Smooth muscle cell of the brain vasculature (primary cell): ENCODE measurements at places on chromosomes 11 and 22.
A peak's percentile ranks its signal among the peaks of the same experiment; 100 is the strongest.

- no peak for DNase-seq
These were observed 1078.0 kb downstream of the NTM start for GRCh38 chr11:132448334-132448995.

DNA sequence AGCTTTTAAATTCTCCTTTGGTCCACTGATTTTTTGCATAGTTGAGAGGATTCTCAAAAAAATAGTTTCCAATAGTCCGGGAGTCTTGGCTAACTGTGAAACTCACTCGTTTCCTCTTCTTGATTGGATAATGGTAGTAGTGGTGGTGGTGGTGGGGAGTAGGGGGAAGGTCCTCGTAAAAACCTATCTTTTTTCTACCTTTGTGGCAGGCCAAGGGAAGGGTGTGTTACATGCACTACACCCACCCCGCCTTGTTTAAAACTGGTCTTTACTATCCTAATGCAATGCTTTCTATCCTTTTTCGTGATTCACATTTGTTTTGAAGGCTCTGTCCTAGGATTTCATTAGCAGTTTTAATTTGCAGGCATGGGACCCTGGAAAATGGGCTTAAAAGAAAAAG lies 4.8 kb downstream of the TEAD1 start:
- DNase-seq = no peak

GRCh38 chr22:24516301-24516737 lies 21.2 kb downstream of the UPB1 start:
- DNase-seq = peak; percentile 60

DNA sequence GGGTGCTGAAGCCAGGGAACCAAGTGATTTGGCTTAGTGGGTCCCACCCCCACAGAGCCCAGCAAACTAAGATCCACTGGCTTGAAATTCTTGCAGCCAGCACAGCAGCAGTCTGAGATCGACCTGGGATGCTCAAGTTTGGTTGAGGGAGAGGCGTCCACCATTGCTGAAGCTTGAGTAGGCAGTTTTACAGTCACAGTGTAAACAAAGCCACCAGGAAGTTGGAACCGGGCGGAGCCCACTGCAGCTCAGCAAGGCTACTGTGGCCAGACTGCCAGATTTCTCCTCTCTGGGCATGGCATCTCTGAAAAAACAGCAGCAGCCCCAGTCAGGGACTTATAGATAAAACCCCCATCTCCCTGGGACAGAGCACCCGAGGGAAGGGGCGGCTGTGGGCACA lies 424.1 kb upstream of the TENM4 start:
- no peak for DNase-seq

DNA sequence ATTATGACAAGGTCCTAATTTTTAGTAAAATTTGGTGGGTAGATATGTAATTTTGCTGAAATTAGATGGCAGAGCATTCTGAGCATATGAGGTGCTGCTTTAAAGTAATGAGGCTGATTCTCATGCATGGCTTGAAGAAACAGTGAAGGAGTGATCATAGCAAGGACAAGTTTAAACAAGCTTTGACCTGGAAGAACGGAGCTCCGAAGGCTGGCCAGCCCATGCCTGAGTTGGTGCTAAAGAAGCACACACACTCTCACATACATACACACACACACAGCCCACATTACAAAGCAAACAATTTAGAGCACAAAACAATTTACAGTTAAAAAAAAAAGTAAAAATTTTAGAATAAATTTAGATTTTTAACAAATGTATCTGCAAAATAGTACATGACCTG lies 150.7 kb downstream of the DCDC1 start:
- DNase-seq = no peak

DNA sequence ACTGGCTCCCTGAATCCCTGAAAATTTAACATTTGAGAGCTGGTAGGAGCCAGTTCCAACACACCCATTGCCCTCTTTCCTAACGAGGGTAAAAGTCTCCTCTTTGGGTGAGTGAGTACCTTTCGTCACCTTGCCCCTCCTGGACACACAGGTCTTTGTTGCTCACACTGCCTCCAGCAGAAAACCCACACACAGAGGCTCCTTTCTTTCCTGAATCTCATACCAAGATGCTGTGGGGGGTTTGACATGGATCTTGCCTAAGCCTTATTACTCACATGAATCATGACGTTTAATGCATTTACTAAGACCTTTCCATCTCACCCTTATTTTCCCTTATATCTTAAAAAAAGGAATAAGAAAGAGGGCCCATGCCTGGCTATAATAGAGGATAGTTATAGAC lies 53.0 kb downstream of the PARVA start:
- DNase-seq = no peak

GRCh38 chr11:34938611-34939010 lies 22.2 kb downstream of the PDHX start:
- DNase-seq = no peak

DNA sequence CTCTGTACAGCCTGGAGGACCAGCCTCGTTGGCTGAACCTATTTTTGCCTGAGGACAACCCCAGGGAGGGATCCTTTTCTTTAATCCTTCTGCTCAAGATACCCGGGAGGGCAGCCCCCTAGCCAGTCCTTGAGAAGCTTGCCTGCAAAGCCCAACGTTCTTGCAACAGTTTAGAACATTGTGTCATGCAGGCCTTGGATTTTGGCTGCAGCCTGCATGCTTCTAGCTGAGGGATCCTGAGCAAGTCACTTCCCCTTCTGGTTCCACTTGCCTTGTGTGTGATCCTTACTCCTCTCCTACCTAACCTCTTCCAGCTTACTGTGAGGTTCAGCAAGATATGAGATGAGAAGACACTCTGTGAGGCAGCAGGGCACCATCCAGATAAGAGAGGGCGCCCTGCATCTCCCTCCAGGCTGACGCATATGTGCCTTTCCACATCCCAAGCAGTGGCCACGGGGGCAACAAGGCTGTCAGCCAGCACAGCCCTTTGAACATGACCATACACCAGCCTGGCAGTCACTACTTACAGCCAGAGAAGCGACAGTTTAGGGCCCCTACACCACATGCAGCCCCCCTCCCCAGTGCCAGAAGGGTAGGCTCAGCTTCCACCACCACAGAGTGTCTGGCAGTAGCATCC lies 76.1 kb downstream of the C11orf58 start:
- DNase-seq = no peak

DNA sequence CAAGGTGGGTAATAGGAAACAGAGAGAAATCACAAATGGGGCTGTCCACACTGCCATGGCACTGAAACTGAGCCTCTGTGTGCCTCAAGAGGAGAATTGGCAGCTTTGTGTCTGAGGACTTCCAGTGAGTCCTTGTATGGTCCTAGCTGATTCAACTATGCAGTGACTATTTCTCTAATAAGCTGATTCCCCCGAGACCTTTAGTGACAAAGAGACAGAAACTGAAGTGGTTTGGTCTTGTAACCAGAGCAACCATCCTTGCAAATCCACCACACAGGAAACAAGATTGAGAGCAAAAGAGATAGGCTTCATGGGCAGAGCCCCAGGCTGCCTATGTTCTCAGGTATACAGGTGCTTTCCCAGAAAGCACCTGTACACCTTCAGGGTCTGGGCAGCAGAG lies 1038.5 kb downstream of the NTM start:
- no peak for DNase-seq

DNA sequence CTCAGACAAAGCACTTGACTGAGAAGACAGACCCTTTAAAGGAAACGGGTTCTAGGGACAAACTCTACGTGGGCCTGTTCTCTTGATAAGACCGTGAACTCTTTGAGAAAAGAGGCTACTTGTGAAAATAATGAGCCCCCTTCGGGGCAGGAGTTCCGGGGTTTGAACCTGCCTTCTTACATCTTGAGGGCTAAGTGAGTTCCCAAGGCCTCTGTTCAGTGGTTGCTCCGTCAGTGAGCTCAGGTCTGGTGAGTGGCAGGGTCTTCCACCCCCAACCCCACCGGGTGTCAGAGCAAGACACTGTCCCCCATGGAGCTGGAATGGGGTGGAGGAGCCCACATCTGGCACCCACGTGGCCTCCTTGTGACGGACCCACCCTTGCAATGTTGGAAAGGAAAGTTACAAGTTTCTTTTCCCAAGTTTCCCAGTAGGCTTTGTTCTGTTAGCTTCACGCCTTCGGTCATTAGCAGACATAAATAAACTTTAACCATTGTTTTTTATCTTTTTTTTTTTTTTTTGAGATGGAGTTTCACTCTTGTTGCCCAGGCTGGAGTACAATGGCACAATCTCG lies 6.3 kb upstream of the SAMM50 start:
- DNase-seq = no peak

- no peak for DNase-seq
These were observed 53.6 kb downstream of the ARFGAP2 start for GRCh38 chr11:47123094-47123493.

DNA sequence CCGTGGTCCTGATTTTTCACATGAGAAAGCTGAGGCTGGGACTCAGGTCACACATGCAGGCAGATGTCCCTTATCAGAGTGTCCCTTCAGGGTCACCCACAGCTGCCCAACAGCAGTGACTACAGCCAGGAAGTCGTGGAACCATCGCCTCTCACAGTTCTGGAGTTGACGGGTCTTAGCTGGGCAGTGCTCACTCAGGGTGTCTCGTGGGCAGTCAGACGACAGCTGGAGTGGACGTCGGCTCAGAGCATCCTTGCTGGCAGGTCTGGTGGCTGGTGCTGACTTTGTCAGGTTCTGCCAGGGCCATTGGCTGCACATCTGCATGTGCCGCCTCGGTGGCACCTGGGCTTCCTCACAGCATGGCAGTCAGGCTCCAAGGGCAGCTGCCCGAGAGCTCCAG lies 35.6 kb upstream of the TH start:
- DNase-seq = no peak

GRCh38 chr22:47059701-47060161 lies 297.3 kb downstream of the TBC1D22A start:
- no peak for DNase-seq

- DNase-seq = no peak
These were observed 111.8 kb downstream of the MPPED2 start for GRCh38 chr11:30474151-30474954.

DNA sequence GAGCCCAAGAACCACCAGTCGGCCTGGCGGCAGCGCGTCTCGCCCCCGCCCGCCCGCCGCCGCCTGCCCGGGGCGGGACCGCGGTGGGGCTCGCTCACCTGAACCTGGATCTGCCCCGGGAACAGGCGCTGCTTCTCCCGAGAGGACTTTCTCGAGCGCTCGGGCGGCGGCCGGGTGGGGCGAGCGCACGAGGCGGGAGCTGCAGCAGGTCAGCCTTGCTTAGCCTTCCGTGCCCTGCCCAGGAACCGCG lies 133 bp downstream of the MYH9 start:
- no peak for DNase-seq

DNA sequence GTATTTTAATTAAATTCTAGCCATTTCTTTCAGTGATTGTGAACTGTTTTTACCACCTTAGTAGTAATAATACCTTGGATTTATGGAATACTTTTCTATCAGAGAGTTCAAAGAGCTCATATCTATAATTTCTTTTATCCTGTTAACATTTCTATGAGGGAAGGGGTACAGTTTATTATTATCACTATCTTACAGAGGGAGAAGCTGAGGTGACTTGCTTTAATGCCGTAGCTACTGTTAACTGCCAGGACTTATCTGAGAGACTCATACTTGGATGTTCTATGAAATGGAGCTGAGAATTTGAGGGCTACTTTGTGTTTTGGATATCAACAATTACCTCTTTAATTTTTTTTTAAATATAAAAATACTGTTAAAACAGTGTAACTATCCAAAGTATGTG lies 3.3 kb downstream of the REXO2 start:
- no peak for DNase-seq

GRCh38 chr11:125364121-125364826 lies 131.8 kb downstream of the FEZ1 start:
- no peak for DNase-seq

- no peak for DNase-seq
These were observed 253.9 kb downstream of the LARGE1 start for GRCh38 chr22:33666279-33666960.

GRCh38 chr11:5703741-5704536 lies 14.3 kb downstream of the TRIM22 start:
- no peak for DNase-seq

DNA sequence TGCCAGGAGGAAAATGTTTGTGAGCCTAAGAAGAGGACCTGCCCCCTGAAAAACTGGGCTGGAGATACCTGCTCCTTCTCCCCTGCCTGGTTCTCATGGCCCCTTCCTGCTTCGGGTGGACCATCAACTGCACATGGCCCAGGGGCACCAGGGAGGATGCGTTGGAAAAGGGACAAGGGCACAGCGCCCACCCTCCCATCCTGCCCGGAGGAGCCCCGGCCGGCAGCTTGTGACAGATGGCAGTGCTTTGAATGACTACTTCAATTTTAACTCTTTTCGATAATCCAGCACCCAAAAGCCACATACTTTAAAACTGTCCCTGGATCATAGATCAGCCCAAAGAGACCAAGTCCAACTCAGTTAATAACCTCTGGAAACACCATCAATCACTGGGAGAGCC lies 135.8 kb upstream of the NECTIN1 start:
- DNase-seq = no peak

GRCh38 chr11:118406599-118407166 lies 5.3 kb downstream of the ATP5MG start:
- peak; percentile 57 for DNase-seq

DNA sequence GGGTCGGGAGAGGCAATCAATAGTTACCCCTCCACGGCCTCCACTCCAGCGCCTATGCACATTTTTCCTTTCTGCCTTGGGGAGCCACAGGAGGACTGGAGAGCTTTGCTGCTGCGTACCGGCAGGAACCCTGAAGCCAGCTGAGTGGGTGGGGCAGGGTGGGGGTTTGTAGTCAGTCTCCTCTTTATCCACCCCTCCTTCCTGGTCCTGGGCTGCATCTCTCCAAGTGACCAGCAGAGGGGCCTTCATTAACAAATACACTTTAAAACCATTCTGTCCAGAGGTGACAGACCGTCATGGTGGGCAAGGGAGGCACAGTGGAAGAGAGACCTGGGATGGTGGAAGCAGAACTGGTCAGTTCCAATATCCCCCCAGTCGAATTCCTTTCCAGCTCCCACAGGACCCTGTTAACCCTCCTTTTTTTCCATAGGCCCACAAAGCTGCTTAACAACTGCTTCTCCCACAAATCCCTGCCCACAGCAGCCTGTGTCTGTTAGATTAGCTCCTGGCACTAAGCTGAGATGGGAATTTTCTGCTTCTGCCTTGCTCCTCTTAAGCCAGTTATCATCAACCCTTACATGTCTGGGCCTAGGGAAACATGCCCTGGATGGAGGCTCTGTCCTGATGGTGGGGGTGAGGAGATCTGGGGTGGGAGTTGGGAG lies 3.9 kb upstream of the ABCG4 start:
- peak; percentile 36 for DNase-seq

DNA sequence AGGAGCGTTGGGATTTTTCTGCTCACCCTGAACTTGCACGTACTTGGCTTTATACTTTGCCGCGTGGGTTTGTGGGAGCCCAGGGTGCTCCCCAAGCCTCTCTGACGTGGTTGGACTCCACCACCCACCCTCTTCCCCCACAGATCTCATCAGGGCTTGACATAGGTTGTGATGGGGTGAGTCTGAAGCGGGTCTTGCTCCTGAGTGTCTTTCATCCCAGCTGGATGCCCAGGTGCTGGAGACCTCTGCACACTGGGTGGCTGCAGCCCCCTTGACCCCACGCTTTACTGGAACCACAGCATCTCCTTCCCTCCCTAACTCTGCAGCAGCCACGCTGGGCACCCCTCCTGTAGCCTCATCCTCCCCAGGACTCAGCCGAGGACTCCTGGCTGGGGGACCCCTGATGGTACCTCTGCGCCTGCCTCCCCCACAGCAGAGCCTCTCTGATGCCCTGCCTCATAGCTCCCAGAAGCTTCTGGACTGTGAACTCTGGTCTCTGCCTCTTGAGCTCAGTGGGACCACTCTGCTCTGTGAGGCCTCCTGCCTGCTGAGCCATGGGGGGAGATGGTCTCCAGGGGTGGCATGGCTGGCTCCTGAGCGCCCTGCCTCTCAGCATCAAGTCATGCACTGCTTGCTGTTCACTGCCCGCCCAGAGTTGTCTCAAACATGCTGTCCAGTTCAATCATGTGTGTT lies 45.2 kb downstream of the MYEOV start:
- DNase-seq = no peak

GRCh38 chr22:49514641-49515040 lies 313.0 kb downstream of the BRD1 start:
- no peak for DNase-seq
